ENCODE measurements at places on chromosomes 13 and 19.
A peak's percentile ranks its signal among the peaks of the same experiment; 100 is the strongest.

- H3K27ac ChIP-seq: no peak overlapping the region
- peaks cover 19% of the 10 kb centered on the region for H3K4me1 ChIP-seq
- H3K4me3 ChIP-seq: no peak overlapping the region
- H3K36me3 ChIP-seq: no peaks in the 10 kb centered on the region
- no peaks in the 10 kb centered on the region for H3K27me3 ChIP-seq
- no peak for DNase-seq
Measured at GRCh38 chr19:1291761-1292418, 6.2 kb downstream of the EFNA2 start.

GRCh38 chr13:75803164-75803611 lies 167.1 kb downstream of the LMO7 start:
- no peaks in the 10 kb centered on the region for H3K4me1 ChIP-seq
- peaks cover 29% of the 10 kb centered on the region for H3K36me3 ChIP-seq
- DNase-seq: no peak
- H3K27ac ChIP-seq: no peak overlapping the region
- no peaks in the 10 kb centered on the region for H3K27me3 ChIP-seq

GRCh38 chr13:49652355-49653305 lies 24.3 kb downstream of the ARL11 start:
- peak; percentile 43 for DNase-seq
- H3K4me1 ChIP-seq: no peaks in the 10 kb centered on the region
- H3K27ac ChIP-seq: no peak overlapping the region
- H3K27me3 ChIP-seq: no peaks in the 10 kb centered on the region

DNA sequence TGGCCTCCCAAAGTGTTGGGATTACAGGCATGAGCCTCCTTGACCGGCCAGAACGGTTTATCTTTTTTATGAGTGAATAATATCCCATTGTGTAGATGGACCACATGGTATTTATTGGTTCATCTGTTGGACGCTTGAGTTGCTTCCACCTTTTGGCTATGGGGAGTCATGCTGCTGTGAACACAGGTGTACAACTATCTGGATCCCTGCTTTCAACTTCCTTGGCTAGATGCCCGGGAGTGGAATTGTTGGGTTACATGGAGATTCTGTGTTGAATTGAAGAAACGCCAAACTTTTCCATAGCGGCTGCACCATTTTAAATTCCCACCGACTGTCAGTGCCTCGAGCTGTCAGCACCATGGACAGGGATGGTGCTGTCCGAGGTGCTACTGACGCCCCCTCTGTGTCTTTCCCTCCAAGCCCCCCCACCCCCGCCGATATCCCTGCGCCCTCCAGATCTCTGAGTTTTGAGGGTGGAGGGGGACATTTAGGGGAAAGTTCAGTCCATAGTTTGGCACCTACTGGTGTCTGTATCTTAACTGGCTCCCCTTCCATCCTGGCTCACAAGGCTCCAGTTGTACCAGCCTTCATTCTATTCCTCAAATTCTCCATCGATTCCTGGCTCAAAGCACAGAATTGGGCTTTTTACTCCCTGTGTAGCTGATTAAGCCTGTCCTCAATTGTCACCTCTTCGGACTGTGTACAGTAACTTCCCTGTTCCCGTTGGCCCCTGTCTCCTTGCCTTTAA lies 27.3 kb downstream of the PNPLA6 start:
- DNase-seq: no peak
- peaks cover 21% of the 10 kb centered on the region for H3K36me3 ChIP-seq
- H3K4me3 ChIP-seq: no peak overlapping the region
- H3K27ac ChIP-seq: no peak overlapping the region

GRCh38 chr13:29847501-29847983 lies 2.9 kb downstream of the UBL3 start:
- H3K4me3 ChIP-seq: peak overlapping the region; percentile 36
- peaks cover 8% of the 10 kb centered on the region for H3K4me1 ChIP-seq
- H3K36me3 ChIP-seq: no peaks in the 10 kb centered on the region
- peak overlapping the region; percentile 68 for H3K27ac ChIP-seq
- no peaks in the 10 kb centered on the region for H3K27me3 ChIP-seq
- peak; percentile 36 for DNase-seq

- H3K36me3 ChIP-seq: no peaks in the 10 kb centered on the region
- no peak overlapping the region for H3K4me3 ChIP-seq
- no peaks in the 10 kb centered on the region for H3K27me3 ChIP-seq
- no peak overlapping the region for H3K27ac ChIP-seq
Measured at GRCh38 chr13:27120811-27121210, 50.8 kb downstream of the USP12 start.

DNA sequence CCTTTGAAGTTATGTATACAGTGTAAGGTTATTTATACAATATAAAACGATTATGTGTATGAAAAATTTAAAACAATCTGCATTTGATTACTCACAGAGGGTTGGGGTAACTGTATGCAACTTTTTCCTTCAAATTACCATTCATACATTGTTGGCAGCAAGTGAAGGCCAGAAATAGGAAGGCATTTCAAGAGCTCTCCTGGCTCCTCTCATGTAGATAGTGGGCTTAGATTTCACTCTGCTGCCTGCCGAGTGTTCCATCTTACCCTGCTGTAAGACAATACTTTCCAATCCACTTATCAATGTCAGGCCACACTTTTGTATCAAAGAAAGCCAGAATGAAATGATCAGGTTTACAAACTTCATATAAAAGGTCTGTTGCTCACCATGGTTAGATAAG lies 245.2 kb downstream of the DNAJC15 start:
- no peak overlapping the region for H3K27ac ChIP-seq
- H3K27me3 ChIP-seq: no peaks in the 10 kb centered on the region
- H3K4me3 ChIP-seq: no peak overlapping the region
- peaks cover 1% of the 10 kb centered on the region for H3K36me3 ChIP-seq

DNA sequence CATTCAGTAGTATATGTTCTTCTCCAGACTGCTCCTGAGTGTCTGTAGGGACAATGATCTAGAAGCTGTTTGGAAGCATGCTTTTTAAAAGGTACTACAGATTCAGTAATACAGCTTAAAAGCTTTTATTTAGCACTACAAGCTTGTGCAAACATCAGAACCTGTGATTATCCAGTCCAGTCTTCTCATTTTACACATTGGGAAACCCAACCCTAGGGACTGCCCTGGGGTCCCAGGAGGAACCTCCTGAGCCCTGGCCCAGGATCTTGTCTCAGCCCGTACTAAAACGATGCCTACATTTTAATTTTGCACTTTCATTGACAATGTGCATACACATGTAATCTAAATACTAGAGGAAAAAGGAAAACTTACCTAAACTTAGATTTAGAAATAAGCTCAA lies 12.5 kb downstream of the DOCK9 start:
- no peak for DNase-seq
- H3K27ac ChIP-seq: no peak overlapping the region
- H3K27me3 ChIP-seq: no peaks in the 10 kb centered on the region
- no peaks in the 10 kb centered on the region for H3K36me3 ChIP-seq
- H3K4me3 ChIP-seq: no peak overlapping the region
